ENCODE measurements at places on chromosomes 6 and 20.

- no peak overlapping the region for H3K4me3 ChIP-seq
- H3K36me3 ChIP-seq, result no peaks in the 10 kb centered on the region
- no peak overlapping the region for H3K27ac ChIP-seq
- DNase-seq, result no peak
- no peaks in the 10 kb centered on the region for H3K27me3 ChIP-seq
Measured at GRCh38 chr20:49630396-49630951, 62.5 kb upstream of the PTGIS start.

DNA sequence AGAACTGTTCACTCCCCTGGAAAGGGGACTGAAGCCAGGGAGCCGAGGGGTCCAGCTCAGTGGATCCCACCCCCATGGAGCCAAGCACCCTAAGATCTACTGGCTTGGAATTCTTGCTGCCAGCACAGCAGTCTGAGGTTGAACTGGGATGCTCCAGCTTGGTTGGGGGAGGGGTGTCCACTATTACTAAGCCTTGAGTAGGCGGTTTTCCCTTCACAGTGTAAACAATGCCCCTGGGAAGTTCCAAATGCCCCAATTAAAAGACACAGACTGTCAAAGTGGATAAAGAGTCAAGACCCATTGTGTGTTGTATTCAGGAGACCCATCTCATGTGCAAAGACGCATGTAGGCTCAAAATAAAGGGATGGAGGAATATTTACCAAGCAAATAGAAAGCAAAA is 150.2 kb downstream of the LPA start:
- DNase-seq, result no peak
- no peaks in the 10 kb centered on the region for H3K4me1 ChIP-seq
- no peak overlapping the region for H3K4me3 ChIP-seq
- H3K27me3 ChIP-seq, result no peaks in the 10 kb centered on the region
- no peak overlapping the region for H3K27ac ChIP-seq
- no peaks in the 10 kb centered on the region for H3K36me3 ChIP-seq

DNA sequence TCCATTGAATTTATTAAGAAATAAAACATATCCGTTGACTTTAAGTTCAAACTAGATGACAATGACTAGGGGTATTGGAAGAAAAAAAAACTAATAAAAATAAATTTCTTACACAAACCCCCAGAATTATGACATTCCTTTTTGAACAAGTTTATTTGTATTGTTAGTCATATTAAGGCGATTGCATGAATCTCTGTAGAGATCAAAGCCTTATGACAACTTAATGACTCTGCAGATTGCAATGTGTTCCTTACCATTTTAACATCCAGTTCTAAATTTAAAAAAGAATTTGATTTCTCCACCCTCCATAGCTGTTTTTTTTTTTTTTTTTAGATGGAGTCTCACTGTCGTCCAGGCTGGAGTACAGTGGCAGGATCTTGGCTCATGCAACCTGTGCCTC is 189.8 kb upstream of the CEP162 start:
- DNase-seq, result no peak
- no peaks in the 10 kb centered on the region for H3K27me3 ChIP-seq
- H3K36me3 ChIP-seq, result no peaks in the 10 kb centered on the region
- no peak overlapping the region for H3K4me3 ChIP-seq

DNA sequence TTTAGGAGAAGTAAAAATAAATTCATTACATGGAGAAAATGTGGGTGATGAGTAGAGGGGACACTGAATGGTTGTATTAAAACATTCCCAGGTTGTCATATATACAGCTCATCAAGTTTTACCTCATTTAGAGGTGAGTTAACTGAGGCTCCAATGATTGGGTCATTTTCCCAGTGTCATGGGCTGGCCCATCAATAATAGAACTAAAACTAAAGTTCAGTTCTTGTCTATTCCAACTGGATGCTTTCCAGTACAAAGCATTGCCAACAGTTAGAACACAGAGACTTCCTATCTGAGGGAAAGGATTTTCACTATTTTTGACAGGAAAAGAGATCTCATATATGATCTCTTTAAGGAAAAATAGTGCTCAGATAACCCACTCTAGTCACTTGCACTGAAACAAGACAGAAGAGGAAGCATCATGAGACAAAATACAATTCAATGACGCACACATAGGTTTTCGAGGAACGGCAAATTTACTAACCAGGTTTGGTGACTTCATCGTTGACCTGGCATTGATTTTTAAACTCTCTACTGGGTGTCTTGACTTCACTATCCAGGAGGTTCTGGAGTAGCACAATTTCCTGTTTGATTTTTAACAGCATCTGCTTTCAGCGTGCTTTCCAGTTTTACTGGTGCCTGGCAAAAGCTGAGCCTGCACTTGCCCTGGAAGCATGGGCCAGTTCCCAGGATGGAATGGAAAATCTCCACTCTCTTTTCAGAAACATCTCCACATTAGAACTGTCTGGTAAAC is 195.5 kb upstream of the FBXL4 start:
- no peak for DNase-seq
- no peak overlapping the region for H3K27ac ChIP-seq
- H3K4me1 ChIP-seq, result no peaks in the 10 kb centered on the region
- H3K36me3 ChIP-seq, result no peaks in the 10 kb centered on the region
- H3K4me3 ChIP-seq, result no peak overlapping the region

GRCh38 chr6:158647501-158647900 is 2.4 kb upstream of the SYTL3 start:
- H3K36me3 ChIP-seq, result no peaks in the 10 kb centered on the region
- H3K27me3 ChIP-seq, result no peaks in the 10 kb centered on the region
- no peak overlapping the region for H3K27ac ChIP-seq
- H3K4me1 ChIP-seq, result peaks cover 7% of the 10 kb centered on the region
- DNase-seq, result no peak
- H3K4me3 ChIP-seq, result no peak overlapping the region

- no peaks in the 10 kb centered on the region for H3K4me1 ChIP-seq
- H3K27me3 ChIP-seq, result no peaks in the 10 kb centered on the region
- DNase-seq, result no peak
- H3K27ac ChIP-seq, result no peak overlapping the region
- no peaks in the 10 kb centered on the region for H3K36me3 ChIP-seq
Measured at GRCh38 chr6:15793288-15793687, 130.5 kb upstream of the DTNBP1 start.

DNA sequence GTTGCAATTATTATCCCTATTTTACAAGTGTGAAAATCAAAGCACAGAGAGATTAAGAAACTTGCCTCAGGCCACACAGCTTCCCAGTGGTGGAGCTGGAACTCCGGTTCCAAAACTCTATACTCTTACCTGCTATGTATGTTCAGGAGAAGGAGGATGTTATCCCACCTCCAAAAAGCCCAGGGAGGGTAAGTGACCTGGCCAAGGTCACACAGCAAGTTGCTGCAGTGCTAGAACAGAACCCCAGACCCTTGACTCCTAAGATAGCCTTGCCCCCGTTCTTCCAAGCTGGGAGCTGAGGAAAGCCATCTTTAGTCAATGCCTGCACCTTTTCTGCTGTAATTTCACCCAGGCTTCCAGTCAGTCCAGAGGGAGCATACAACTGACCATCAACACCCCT is 42.3 kb downstream of the BPIFB1 start:
- DNase-seq, result no peak
- no peaks in the 10 kb centered on the region for H3K36me3 ChIP-seq
- H3K4me1 ChIP-seq, result no peaks in the 10 kb centered on the region
- no peak overlapping the region for H3K27ac ChIP-seq
